ENCODE measurements at places on chromosomes 16 and 17. TPM values are rescaled to one million over a fixed set of nuclear protein-coding genes. Genes with fewer than 3 reads are reported as not detected.

- no peak for DNase-seq
- no peak overlapping the region for H3K4me3 ChIP-seq
- H3K4me1 ChIP-seq = no peaks in the 10 kb centered on the region
- H3K36me3 ChIP-seq = no peaks in the 10 kb centered on the region
- no peak overlapping the region for H3K27ac ChIP-seq
Measured at GRCh38 chr17:29032857-29033197, 10.1 kb upstream of the PIPOX start.

- no peak for DNase-seq
- no peak overlapping the region for H3K4me3 ChIP-seq
- H3K4me1 ChIP-seq = peaks cover 13% of the 10 kb centered on the region
Measured at GRCh38 chr16:57732714-57733113, 2.9 kb upstream of the KATNB1 start.

DNA sequence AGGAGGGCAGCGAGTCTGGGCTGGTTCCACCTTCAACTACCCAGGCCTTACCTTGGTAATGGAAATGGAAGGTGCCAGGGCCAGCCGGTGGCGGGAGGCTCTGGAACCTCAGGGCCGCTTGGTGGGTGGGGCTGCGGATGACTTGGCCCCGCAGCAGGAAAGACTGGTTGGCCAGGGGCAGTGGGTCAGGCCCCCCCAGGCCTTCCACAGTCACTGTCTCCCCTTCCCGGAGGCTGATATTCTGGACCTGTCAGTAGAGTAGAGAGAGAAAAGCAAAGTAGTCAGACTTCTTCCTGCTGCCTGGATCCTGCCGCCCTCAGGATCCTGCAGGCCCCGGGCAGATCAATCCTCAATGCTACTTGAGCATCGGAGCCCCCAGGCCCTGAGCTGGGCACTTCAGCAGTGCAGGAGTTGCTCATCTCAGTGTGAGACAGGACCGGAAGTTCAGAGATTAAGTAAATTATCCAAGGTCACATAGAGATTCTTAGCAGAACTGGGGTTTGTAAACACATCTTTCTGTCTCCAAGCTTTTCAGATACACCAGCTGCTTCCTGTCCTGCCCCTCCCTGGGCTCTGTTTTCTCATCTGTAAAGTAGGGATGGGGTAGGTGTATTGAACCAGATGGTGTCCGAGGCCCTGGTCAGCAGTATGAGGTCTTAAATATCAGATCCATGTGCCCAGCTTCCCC, 18.5 kb upstream of the PHF12 start:
- peak; percentile 74 for DNase-seq
- no peaks in the 10 kb centered on the region for H3K36me3 ChIP-seq
- no peak overlapping the region for H3K27ac ChIP-seq
- no peak overlapping the region for H3K4me3 ChIP-seq
- H3K4me1 ChIP-seq = peaks cover 15% of the 10 kb centered on the region

The ABCA8 gene
- total RNA-seq = 36.2 TPM

- no peaks in the 10 kb centered on the region for H3K36me3 ChIP-seq
- H3K27ac ChIP-seq = no peak overlapping the region
- no peaks in the 10 kb centered on the region for H3K27me3 ChIP-seq
- no peak for DNase-seq
Measured at GRCh38 chr17:34246446-34246845, 8.6 kb upstream of the CCL2 start.

- peak; percentile 86 for DNase-seq
- peaks cover 4% of the 10 kb centered on the region for H3K4me1 ChIP-seq
- H3K4me3 ChIP-seq = peak overlapping the region; percentile 96
- no peaks in the 10 kb centered on the region for H3K36me3 ChIP-seq
Measured at GRCh38 chr17:19237389-19238166, 412 bp downstream of the EPN2 start.

The SEPTIN12 gene
- total RNA-seq = not detected

DNA sequence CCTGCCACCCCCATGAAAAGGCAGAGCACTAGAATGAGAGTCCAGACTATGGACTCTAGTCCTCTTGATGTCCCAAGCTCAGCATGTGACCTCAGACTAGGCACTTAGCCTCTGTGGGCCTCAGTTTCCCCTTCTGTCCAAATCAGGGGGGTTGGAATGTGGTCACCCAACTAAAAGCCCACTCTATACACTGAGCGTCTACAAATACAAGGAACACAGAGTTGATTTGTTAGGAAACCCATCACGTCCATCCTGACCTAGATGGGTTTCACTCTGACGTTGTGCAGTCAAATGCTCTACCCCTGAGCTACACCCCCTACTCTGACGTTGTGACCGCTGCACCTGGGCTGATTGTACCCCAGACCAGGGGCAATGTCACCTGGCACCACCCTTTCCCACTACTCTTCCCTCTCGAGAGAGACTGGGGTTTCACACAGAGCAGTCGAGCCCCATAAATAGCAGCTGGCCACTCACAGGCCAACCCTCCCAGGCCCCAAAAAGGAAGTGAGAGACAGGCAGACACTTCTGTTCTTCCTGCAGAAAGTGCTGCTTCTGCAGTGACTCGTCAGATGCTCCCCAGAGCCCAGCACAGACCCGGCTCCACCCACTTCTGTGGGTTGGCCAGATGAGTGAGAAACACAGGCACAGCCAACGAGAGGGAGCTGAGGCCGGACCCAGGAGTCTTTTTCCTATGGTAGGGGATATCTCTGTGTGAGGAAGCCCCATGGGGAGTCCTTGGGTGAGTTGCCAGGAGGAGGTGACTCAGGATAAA, 16.1 kb upstream of the TNFRSF13B start:
- peak overlapping the region; percentile 26 for H3K4me3 ChIP-seq
- peak; percentile 96 for DNase-seq
- peaks cover 14% of the 10 kb centered on the region for H3K4me1 ChIP-seq
- no peaks in the 10 kb centered on the region for H3K36me3 ChIP-seq

The TEKT5 gene
- total RNA-seq = 0.29 TPM

DNA sequence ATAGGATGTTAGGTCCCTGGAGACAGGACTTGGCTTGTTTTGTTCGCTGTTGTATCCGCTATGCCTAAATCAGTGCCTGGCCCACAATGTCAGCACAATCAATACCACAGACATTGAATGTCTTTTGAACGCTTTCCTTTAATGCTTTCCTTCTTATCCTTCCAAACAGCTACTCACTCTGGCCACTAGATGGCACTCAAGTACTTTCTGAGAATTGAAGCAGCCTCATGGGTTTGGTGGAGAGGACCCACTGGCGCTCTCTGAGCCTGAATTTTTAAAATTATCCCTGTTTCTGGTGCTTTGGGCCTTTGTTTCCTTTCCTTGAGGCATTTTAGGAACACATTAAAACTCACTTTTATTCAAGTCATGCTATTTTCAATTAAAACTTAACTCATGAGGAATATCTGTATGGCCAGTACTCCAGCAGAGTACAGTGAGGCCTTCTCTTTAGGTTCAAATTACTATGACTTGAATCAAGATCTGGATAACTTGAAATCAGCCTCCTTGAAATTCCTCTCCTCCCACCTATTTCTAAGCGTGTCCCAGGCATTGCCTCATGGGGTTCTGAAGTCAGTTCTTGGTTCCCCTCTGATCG, 3.2 kb upstream of the NLRP1 start:
- H3K36me3 ChIP-seq = no peaks in the 10 kb centered on the region
- DNase-seq = peak; percentile 43
- no peak overlapping the region for H3K4me3 ChIP-seq
- peaks cover 5% of the 10 kb centered on the region for H3K27me3 ChIP-seq
- peaks cover 33% of the 10 kb centered on the region for H3K4me1 ChIP-seq

DNA sequence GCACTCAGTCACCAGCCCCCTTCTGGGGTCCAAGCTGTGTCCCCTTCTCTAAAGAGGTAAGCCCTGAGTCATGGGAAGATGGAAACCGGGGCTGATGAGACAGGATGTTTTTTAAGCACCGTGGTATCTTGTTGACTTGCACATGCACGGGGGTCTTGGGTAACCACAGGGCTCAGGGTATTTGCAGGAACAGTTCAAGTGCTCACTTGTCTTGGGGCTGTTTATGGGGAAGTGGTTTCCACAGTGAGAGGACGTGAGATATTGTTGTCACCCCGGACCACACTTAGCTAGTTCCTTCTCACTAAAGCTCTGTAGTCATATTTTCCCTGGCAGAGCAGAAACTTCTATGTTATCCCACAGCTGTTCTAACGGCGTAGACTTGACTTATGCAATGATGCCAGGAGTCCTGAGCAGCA, 7.7 kb downstream of the CCL3L1 start:
- H3K27ac ChIP-seq = no peak overlapping the region
- H3K27me3 ChIP-seq = no peaks in the 10 kb centered on the region
- no peak overlapping the region for H3K4me3 ChIP-seq
- H3K36me3 ChIP-seq = no peaks in the 10 kb centered on the region
- H3K4me1 ChIP-seq = peaks cover 10% of the 10 kb centered on the region
- no peak for DNase-seq

The KIF2B gene
- not detected for total RNA-seq

DNA sequence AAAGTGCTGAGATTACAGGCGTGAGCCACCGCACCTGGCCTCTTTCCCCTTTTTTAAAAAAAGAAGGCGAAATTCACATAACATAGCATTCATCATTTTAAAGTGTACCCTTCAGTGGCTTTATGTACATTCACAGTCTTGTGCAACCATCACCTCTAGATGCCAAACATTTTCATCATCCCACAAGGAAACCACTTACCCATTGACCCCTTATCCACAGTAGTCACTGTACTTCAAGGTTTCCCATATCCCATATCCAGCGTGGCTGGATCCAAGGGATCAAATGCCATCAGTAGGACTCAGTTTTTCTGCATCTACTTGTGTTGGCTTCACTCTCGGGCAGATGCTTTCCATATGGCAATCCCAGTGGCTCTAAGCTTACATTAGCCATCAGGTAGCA, 50.3 kb downstream of the BMERB1 start:
- no peak overlapping the region for H3K27ac ChIP-seq
- no peaks in the 10 kb centered on the region for H3K27me3 ChIP-seq
- H3K4me3 ChIP-seq = no peak overlapping the region
- H3K4me1 ChIP-seq = peaks cover 19% of the 10 kb centered on the region

DNA sequence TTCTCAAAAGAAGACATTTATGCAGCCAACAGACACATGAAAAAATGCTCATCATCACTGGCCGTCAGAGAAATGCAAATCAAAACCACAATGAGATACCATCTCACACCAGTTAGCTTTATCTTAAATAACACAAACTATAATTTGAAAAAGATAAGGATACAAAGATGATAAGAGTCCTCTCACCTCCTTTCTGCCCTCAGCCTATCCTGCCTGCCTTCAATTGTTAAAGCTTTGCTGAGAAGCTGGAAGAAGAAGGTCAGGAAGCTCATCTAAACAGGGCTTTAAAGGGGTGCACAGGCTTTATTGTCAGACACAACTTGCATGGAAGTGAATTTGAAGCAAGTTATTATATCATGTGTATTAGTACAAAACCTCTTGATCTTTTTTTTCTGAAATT, 676.3 kb upstream of the GOT2 start:
- no peaks in the 10 kb centered on the region for H3K4me1 ChIP-seq
- no peaks in the 10 kb centered on the region for H3K36me3 ChIP-seq
- H3K4me3 ChIP-seq = no peak overlapping the region
- no peak for DNase-seq
- no peak overlapping the region for H3K27ac ChIP-seq

GRCh38 chr16:55728797-55729196, 73.0 kb downstream of the SLC6A2 start:
- no peaks in the 10 kb centered on the region for H3K4me1 ChIP-seq
- H3K27ac ChIP-seq = no peak overlapping the region
- H3K27me3 ChIP-seq = no peaks in the 10 kb centered on the region
- DNase-seq = no peak

GRCh38 chr16:50610331-50611262, 62.4 kb downstream of the NKD1 start:
- no peak overlapping the region for H3K27ac ChIP-seq
- no peaks in the 10 kb centered on the region for H3K4me1 ChIP-seq
- DNase-seq = no peak
- H3K4me3 ChIP-seq = no peak overlapping the region
- H3K36me3 ChIP-seq = no peaks in the 10 kb centered on the region

DNA sequence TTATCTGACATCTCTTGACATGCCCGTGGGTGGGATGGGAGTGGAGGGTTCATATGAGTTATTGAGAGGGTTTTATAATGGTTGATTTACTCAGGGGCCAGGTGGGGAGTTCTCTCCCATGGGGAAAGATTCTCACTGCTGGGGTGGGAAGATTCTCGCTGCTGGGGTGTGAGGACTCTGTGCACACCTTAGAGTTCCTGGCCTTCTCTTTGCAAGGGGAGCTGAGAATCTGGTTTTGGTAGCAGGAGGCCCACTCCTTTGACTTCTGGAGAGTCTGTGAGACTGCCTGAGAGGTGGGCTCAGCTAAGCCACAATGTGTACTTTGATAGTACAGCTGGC, 31.5 kb downstream of the TBX4 start:
- no peak overlapping the region for H3K4me3 ChIP-seq
- peaks cover 2% of the 10 kb centered on the region for H3K27me3 ChIP-seq
- H3K4me1 ChIP-seq = peaks cover 9% of the 10 kb centered on the region

The GLIS2 gene
- 5.4 TPM for total RNA-seq

The STAT5A gene
- total RNA-seq = 35.5 TPM
